Activated T-helper 1 cell treated with Interleukin-2 at 50 U/mL for 16 hours (primary cell): ENCODE measurements at places on chromosomes 5 and 9.

- DNase-seq = no peak
These were observed 41.6 kb downstream of the ADAMTS12 start for GRCh38 chr5:33850100-33850594.

DNA sequence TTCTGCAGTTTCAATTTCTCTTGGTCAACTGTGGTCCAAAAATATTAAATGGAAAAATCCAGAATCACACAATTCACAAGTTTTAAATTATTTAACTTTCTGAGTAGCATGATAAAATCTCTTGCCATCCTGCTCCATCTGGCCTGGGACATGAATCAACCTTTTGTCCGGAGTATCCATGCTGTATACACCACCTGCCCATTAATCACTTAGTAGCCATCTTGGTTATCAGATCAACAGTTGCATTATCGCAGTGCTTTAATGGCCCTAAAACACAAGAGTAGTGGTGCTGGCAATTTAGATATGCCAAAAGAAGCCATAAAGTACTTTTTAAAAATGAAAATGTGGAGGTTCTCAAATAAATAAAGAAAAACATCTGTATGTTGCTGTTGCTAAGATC lies 25.3 kb downstream of the EFCAB9 start:
- no peak for DNase-seq

DNA sequence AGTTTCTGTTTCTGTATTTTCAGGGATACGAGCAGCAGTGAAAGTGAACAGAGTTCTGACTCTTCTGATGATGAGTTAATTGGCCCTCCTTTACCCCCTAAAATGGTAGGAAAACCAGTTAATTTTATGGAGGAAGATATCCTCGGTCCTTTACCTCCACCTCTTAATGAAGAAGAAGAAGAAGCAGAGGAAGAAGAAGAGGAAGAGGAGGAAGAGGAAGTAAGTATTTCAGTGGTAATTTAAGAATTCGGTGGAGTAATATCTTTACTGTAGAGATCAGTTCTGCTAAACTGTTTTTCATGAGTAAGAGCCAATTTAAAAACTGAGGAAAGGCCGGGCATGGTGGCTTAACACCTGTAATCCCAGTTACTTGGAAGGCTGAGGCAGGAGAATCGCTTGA lies 17.2 kb downstream of the WDR70 start:
- no peak for DNase-seq

DNA sequence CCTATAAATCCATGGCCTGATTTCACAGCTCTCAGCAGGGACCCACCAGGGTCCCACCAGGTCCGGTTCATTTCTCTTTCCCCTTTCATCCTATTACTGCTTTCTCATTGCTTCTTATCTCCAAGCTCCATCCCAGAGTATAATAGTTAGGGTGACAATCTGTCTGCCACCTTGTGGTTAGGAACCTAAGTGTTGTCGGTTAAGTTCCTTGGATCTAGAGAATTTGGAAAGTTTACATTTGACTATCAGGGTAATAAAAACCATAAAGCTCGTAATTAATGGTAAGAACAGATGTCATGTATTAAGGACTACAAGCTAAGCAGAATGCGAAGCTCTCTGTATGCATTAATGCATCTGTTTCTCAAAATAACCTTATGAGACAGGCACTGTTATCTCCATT lies 259.1 kb downstream of the SH3GL2 start:
- DNase-seq = no peak

GRCh38 chr9:3662671-3663070 lies 136.9 kb upstream of the RFX3 start:
- DNase-seq = no peak

DNA sequence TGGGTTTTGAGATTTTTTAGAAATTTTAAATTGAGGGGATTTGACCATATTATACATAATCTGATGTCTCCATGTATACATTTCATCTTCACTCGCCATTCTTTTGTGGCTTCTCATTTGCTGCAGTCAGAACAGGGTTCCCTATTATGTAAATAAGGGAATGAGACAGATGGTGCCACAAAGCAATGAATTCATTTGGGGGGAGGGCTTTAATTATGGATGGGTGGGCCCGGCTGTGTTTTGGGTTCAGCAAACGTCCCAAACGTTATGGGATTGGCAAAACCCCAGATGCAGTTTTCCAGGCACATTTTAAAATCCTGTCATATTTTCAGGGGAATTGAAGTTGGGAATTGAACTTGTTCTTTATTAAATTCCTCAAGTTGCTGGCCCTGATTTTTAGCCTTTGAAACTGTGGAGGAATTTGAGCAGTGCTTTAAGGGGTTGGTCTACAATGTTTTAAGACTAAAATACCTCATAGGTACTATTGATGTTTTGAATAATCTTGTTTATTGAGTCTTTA lies 558.5 kb upstream of the ZNF462 start:
- no peak for DNase-seq

- no peak for DNase-seq
These were observed 208.1 kb downstream of the GNA14 start for GRCh38 chr9:77440057-77440456.

DNA sequence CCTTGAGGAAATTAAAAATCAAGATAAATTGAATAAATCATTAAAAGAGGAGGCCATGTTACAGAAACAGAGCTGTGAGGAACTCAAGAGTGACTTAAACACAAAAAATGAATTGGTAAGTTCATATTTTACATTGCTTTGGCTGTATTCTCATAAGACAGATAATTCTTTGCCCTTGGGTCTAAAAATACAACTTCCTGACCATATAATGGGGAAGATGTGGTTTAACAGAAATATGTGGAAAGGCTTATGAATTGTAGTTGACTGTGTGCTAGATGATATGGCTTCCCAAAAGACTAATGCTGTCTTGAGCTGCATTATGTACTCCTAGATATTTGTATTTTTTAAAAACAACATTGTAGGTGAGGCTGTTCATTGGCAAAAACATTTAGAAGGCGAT lies 33.1 kb downstream of the CNTRL start:
- DNase-seq = no peak
